Right cardiac atrium (tissue), 5 donors: ENCODE measurements at places on chromosomes 12 and 14. TPM values are rescaled to one million over a fixed set of nuclear protein-coding genes. Genes with fewer than 3 reads are reported as not detected.

DNA sequence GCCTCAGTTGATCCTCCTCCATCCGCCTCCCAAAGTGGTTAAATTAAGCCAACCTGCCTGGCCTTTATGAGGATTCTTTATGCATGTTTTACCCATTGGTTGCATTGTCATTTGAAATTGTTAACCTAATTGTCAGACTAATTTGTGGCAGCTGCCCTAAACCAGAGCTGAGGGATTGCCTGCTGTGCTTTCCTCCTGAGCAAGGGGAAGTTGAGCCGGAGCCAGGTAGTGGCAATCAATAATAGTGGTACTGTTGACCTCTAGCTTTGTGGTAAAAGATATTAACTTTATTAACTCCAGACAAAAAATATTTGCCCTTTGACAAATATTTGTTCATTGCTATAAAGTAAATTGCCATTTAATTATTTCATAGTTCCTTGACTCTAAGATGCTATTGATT lies 5.6 kb upstream of the HEBP1 start:
- DNase-seq, result no peak

DNA sequence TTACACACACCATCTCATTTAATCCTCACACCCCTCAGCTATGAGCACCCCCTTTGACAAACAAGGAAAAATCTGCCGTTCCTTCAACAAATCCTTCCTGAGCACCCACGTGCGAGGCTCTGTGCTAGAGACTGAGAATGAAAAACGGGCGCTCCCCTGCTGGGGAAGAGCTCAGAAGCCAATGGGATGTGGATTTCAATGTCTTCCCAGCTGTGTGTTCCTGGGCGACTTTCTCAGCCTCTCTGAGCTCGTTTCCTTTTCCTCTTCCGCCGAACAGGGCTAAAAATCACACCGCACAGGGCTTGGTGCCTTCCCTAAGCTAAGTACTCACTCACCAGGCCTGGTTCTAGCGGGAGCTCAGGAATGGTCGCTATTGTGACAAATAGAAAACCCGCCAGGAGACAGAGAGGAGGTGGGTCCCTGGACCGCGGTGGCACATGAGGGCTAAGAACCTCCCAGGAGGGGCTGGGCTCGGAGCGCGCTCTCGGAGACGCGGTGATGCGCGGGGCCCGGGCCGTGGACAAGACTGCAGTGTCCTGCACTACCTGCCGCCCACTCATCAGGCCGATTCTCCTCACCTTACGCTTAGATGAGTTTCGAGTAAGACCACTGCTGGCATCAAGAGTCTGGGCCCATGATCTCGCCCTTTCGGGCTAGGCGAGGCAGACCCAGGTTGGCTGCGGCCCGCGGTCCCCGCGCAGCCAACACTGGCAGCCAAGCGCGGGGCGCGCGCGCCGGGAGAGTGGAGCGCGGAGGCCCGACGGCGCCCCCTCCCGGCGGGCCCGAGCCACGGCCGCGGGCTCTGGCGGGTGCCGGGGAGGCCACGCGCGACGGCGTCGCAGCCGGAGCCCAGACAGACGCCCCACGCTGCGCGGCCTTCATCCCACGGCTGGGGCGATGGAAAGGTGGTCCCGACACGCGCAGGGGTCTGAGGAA lies 17.0 kb downstream of the ZDHHC22 start:
- peak; percentile 53 for DNase-seq

DNA sequence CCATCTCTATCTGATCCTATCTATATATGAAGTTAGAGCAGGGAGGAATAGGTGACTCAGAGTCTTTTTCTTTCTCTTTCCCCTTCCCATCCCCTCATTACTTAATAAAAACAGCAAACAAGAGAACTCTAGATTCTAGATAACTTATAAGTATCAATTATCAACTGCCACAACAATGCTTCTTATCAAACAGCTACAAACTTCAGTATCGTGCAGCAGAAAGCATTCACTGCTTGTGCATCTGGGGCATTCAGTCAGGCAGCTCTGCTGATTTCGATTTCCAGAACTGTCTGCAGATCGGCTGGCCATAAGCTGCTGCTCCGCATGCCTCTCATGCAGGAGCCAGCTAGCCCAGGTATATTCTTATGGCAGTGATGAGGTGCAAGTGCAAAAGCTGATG lies 19.4 kb downstream of the A2ML1 start:
- no peak for DNase-seq

DNA sequence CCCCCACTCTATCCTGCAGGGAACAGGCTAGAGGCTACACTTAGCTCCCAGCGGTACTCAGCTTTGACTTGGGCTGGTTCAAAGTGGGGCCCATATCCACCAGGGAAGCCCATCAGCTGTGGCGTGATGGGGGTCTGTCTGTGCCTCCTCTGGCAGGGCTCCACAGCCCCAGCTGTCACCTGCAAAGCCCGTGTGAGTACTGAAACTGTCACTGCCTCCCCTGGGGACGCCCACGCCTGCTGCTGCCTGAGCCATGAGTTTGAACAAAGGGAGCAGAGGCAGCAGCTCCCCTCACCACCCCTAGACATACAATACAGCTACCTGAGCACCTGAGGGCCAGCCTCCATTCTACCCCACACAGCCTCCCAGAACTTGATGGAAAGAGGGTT lies 5.0 kb downstream of the REM2 start:
- DNase-seq, result no peak

- no peak for DNase-seq
Observed at GRCh38 chr12:48104531-48104930, 1.3 kb downstream of the SENP1 start.

DNA sequence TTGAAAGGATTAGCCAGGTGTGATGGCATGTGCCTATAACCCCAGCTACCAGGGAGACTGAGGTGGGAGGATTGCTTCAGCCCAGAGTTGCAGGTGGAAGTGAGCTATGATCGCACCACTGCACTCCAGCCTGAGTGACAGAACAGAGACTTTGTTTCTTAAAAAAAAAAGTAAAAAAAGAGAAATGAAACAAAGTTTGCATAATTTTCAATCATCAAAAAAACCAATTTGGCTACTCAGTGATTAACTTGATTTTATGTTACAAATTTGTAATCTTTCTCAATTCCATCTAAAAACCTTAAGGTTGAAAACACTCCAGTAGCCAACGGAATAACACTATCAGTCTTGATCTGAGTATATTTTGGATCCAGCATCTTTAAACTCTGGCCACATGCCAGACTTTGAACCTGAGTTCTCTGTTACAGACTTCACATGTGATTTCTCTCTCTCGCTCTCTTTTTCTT lies 12.6 kb upstream of the DENND5B start:
- no peak for DNase-seq

GRCh38 chr14:64682843-64683242 lies 21.4 kb upstream of the PLEKHG3 start:
- no peak for DNase-seq

DNA sequence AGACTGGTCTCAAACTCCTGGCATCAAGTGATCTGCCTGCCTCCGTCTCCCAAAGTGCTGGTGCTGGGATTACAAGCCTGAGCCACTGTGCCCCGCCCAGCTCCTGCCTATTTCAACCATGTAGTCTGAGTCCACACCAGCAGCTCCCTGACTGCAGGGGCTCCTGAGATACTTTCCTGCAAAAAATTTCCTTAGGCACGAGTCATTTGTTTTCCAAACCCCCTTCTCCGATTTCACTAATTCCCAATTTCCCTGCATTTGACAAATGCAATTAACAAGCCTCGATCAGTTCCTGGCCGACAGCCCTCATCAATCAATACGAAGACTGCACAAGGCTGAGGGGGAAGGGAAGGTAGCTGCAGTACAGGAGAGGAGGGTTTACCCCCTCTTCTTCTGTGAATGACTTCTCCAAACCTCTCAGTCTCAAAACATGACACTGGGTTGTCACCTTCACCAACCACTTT lies 10.1 kb downstream of the PSMB5 start:
- no peak for DNase-seq

- DNase-seq, result no peak
Observed at GRCh38 chr14:61535032-61535431, 160.3 kb upstream of the HIF1A start.

- no peak for DNase-seq
Observed at GRCh38 chr12:110565894-110566871, 16.9 kb downstream of the PPTC7 start.

- no peak for DNase-seq
Observed at GRCh38 chr12:97051341-97051740, 144.3 kb downstream of the NEDD1 start.

- no peak for DNase-seq
Observed at GRCh38 chr12:32273712-32274111, 125.6 kb upstream of the FGD4 start.

DNA sequence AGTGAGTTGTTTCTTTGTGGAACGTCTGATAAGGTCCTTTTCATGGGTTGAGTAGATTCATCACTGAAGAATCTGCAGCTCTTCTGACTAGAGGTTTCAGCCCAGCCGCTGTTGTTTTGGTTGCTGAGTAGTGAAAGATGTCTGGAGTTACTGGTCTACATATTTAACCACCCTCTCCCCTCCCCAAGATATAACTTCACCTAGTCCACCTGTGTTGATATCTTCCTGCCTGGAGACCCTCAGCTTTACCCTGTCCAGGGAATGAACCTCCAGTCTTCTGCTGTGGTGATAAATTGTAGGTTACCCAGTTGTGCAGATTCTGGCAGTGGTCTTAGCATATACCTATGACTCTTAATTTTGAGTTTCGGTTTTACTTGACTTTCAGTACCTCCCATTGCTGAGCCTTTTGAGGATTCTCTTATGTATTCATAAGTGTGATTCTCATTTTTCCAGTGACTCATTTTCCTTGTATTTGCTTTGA lies 62.9 kb downstream of the CCDC91 start:
- no peak for DNase-seq

DNA sequence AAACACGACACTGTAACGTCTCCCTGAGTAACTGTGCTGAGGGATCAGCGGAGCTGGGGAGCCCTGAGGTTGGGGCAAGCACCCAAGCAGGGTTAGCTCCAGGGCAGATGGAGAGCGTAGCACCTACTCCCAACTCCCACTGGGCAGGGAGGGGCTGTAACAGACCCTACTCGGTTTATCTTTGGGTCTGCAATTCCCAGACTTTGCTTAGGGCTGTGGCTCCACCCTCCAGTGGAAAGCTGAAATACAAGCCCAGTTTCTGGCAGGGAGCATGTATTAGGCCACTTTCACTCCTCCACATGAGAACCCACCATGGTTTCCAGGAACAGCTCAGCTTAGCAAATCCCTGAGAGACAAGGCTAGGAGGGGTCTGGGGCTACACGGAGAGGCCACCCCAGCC lies 17.3 kb upstream of the TC2N start:
- peak; percentile 74 for DNase-seq

The B4GALNT3 gene
- total RNA-seq, result 22.7 TPM

The ESRRB gene
- total RNA-seq, result 10.3 TPM

The SIRT4 gene
- 3.0 TPM for total RNA-seq

The SLC17A8 gene
- total RNA-seq, result not detected

The BCL2L14 gene
- total RNA-seq, result not detected

The ARF3 gene
- 75.6 TPM for total RNA-seq

The SLC6A15 gene
- total RNA-seq, result not detected

The TBC1D30 gene
- total RNA-seq, result 1.5 TPM

The PZP gene
- 0.47 TPM for total RNA-seq
